ENCODE measurements at places on chromosomes 1 and 21.

DNA sequence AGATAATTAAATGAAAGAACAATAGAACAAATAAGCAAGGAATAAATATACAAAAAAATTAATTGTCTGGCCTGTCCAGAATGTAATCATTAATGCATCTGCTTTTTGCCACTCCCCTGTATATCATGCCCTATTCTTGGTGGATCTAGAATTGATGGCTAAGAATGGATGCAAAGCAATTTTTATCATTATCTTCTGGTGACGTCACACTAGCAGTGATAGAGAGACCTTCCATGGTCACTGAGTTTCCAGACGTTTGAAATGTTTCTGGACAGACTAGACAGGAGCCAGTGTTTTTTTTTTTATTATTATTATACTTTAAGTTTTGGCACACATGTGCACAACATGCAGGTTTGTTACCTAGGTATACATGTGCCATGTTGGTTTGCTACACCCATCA, 563.0 kb downstream of the NEGR1 start:
- DNase-seq: no peak

DNA sequence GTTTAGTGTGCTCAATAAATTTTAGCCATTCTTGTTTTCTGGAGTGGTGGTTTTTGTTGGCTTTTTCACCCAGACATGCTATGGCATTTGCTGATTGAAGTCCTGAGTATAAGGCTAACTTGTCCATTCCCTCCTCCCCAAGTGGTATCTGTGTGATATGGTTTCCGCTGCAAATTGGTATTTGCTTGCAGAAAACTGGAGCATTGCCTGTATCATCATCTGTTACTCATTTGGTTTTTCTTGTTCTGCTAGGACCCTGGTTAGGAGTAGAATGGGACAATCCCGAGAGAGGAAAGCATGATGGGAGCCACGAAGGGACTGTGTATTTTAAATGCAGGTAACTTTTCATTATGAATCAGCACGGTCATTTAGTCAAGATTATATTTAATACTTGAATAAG, 34.0 kb downstream of the TBCE start:
- DNase-seq: peak; percentile 79

DNA sequence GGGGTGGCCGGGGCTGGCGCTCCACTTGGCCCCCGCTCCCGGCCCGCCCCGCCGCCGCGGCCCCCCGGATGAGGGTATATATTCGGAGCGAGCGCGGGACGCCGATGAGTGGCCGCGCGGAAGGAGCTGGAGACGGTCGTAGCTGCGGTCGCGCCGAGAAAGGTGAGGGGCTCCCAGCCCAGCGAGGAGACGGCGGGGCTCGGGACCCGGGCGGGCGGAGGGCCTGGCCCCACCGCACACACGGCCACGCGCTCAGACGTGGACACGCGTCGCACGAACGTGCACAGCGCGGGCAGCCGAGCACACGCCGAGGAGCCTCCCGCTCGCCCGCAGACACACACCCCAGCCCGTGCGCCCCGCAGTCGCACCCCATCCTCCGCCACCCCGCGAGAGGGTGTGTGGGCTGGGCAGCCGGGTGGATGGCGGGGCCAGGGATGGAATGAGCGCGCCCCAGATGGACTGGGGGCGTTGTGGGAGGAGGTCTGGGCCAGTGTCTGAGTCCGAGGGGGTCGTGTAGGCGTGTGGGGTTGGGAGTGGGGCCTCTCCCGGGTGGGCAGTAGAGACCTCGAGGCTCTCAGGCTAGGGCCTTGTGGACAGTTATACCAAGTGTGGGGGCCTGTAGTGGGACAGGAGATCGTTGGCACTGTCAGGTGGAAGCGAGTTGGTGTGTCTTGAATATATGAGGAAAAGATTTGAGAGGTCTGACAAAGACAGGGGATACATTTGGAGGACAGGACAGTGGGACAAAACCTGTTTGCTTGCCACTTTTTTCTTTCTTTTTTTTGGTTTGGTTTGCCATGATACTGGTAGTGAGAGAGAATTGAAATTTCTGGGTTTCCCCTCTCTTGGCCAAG, at the start of gene UAP1:
UAP1 (plus strand) TSS at position 107 of the 854 bp plus-strand sequence. CDS start 4,347 bp downstream, outside the sequence.
- no peak for DNase-seq

GRCh38 chr1:21891081-21891480, 46.0 kb downstream of the HSPG2 start:
- DNase-seq: no peak

DNA sequence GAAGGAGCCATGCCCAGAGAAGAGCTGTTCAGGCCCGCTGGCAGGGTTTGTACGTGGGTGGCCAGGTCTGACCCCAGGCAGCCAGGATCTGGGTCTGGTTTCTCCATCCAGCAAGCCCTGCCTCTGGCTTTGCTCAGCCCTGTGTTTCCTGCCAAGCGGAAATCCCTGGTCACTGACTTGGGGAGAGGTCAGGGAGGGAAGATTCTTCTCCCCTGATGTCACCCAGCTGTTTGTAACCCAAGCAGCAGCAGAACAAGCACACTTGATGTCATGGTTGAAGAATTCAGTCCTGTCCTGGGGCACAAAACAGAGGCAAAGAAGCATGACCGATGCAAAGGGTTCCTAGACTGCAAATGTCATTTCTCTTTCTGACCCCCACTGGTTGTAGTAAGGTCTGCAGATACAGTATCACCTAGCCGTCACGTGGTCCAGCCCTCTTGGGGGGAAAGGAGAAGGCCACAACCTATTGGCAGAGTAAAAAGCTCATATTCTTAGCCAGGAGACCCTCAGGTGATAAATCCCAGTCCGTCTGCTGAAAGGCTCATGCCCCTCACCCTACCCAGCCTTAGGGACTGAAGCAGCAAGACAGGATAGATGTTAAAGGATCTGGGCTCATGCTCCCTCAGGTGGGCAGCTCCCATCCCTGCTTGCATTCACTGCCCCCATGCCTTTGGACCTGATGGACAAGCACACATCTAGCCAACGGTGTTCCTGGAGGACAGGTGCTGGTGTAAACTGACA, 120.9 kb downstream of the SYT2 start:
- DNase-seq: peak; percentile 98

- no peak for DNase-seq
Measured at GRCh38 chr1:54301497-54301896, 101.5 kb downstream of the MRPL37 start.

- DNase-seq: no peak
Measured at GRCh38 chr1:116388122-116388521, 15.1 kb downstream of the ATP1A1 start.

- no peak for DNase-seq
Measured at GRCh38 chr1:53084589-53084971, 22.6 kb downstream of the PODN start.

- DNase-seq: no peak
Measured at GRCh38 chr1:91325456-91325855, 79.2 kb downstream of the HFM1 start.

GRCh38 chr21:36141513-36141925, 6.6 kb downstream of the CBR3 start:
- peak; percentile 81 for DNase-seq

DNA sequence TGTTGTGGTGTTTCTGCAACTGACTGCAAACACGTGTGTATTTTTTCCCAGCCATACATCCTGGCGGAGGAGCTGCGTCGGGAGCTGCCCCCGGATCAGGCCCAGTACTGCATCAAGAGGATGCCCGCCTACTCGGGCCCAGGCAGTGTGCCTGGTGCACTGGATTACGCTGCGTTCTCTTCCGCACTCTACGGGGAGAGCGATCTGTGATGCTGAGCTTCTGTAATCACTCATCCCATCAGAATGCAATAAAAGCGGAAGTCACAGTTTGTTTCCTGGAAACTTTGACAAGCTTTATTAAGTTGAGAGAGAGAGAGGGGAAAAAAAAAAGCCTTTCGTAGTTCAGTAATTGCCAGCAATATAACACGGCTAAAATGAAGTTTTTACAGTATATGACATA, 32.7 kb upstream of the MTR start:
- peak; percentile 7 for DNase-seq

DNA sequence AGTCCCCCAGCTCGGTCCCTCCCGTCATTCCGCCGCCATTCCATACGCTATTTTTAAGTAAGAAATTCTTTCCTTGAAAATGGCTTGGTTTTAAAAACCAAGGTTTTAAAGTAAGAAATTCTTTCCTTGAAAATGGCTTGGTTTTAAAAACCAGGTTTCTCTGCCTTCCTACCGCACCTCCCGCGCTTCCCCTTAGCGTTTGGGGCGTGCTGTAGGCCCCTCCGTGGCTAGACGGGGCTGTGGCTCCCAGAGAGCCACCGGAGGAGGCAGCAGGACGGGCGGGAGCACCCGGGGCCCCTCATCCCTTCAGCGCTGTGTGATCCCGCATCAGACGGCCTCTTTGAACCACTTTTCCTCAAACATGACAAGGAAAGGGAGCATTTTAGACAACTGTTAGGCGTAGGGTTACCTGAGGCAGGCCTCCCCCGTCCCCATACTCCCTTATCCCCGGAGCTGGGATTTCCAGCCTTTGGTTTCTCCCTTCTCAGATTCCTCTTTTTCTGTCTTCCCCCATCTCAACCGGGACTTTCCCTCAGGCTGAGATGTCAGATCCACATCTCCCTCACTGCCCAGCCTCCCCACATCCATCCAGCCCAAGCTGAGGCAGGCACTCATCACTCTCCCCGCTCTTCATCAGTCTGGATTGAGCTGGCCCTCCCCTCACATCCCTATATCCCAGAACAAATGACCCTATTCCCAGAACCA, 541 bp upstream of the CD58 start:
- no peak for DNase-seq

GRCh38 chr1:41215623-41216022, 26.5 kb downstream of the SCMH1 start:
- DNase-seq: no peak

DNA sequence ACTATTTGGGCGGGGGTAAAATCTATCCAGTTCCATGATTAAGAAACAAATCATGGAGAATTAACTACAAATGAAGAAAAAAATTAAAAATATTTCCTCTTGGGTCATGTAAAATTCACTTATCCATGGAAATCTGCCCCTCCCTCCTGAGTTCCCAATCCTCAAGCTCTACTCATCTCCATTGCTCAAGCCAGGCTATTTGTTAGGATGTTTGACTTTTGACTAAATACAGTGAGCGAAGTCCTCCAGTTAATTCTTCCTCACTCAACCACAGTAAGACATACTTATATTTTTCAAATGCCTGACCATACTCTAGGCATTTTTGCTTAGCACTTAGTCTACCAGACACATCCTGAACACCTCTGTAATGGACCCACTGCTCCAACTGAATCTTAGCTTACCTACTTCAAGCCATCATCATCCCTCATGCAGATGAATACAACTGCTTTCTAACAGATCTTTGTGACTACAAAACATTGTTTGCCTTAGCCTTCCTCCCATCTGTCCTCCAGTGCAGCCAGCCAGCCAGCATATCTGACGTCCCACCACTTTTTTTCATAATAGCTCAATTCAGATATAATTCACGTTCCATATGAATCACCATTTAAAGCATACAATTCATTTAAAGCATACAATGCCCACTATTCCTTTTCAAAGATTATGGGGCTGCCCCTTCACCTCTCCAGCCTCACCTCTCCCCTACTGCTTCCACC, 154.2 kb downstream of the RERE start:
- DNase-seq: no peak

DNA sequence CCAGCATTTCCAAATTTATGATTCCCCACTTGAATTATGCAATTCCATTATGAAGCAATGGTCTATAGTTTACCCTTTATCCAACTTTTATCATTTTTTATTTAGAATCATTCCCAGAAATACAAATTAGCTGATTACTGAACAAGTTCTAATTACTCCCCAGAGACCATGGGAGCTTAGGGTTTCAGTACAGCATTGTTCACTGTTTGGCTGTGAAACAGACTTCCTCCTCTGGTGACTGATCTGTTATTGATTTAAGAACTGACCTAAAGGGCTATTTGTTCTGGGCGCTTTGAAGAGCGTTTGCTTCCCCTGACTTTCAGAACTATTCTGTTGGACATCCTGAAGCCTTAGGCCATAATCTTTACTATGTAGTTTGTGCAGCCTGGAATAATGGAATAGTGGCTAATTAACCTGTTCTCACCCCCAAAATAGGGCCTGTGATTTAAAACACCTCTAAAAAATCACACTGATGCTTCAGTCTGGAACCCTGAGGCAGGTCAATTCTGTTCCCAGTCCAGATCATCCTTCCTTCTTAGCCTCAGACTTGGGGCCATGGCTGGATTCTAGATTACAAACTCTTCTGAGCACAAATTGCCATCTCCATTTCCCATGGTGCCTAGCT, 58.7 kb downstream of the ALG14 start:
- peak; percentile 36 for DNase-seq

GRCh38 chr1:22412932-22413727, 38.5 kb upstream of the ZBTB40 start:
- no peak for DNase-seq

- no peak for DNase-seq
Measured at GRCh38 chr1:227607336-227607898, 44.1 kb downstream of the ZNF678 start.

DNA sequence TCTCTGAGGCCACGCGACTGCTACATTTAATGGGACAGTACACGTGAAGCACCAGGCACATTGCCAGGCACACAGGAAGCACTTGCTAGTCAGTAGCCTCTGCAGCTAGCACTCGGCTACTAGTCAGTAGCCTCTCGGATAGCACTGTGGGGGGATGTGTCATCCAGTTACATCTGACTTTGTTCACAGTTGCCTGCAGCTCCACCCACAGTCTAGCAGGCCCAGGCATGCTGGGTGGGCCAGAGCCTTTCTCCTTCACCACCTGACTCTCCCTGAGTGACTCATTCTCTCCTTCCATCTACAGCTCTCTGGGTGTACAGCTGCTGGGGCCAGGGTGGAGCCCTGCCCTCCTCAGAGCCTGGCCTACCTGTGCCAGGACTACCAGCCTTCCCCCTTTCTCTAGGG, 51.5 kb downstream of the PTPRF start:
- DNase-seq: peak; percentile 94

DNA sequence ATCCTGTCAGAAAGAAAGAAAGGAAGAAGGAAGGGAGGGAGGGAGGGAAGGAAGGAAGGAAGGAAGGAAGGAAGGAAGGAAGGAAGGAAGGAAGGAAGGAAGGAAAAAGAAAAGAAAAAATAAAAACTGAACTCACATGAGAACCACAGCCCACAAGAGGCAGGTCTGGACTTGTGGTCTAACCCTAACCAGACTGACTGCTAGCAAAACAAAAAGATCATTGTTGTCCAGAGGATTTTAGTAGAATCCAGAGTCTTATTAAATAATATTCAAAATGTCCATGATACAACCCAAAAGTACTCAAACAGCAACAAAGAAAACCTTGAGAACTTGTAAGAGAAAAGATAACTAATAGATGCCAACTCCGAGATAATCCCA, 4.7 kb upstream of the ITGB2 start:
- no peak for DNase-seq

DNA sequence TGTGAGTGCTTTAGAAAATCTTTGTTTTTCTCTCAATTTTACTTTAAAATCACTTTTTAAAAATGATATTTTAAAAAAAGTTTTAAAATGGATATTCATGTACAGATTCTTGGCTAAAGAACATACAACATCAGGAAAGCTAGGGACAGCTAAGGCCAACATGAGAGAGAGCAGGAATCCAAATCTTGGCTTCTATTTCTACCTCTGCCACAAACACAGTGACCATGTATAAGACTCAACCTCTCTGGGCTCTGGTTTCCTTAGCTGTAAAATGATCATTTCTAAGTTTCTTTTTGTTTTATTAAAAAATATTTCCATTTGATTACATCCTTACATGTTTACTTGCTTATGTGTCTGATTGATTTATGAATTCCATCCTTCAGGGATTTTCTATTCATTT, 1.2 kb downstream of the VCAM1 start:
- DNase-seq: no peak
